ENCODE measurements at places on chromosomes 12 and 14. TPM values are rescaled to one million over a fixed set of nuclear protein-coding genes. Genes with fewer than 3 reads are reported as not detected.

GRCh38 chr12:125287155-125287847 lies 222.1 kb downstream of the AACS start:
- no peak for DNase-seq

DNA sequence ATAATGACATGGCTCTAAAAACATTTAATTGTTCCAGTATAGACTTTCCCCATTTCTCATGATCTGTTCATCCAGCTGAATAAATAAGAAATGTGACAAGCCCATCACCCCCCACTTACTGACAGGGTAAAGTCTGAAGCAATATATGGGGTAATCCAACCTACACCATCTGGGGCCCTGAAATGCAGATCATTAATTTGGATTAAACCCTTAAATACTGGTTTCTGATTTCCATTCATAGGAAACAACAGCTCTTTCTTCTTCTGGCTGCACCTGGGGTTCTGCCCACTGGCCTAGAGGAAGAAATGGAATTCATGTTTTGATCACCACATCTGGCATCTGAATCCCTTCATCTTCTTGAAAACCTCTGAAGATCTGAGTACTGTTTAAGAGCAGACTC lies 39.3 kb upstream of the ACSM4 start:
- DNase-seq: no peak

DNA sequence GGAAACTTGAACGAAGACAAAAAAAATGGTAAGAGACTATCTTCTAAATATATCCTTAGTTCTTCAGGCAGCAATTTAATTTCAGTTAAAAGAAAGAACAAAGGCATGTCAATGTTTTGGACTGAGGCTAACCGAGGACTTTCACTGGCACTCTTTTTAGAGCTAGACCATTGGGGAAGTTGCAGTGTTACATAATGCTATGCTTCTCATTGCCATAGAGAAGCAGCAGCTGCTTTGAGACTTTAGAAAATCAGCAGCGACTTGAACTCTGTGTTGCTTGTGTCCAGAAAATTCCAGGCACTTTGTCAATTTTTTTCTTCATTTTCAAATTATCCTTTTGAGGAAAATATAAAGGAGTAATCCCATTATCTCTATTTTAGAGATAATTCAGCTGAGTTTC lies 964.2 kb downstream of the NRXN3 start:
- no peak for DNase-seq

ASB2 gene
- total RNA-seq: 0.17 TPM

DNA sequence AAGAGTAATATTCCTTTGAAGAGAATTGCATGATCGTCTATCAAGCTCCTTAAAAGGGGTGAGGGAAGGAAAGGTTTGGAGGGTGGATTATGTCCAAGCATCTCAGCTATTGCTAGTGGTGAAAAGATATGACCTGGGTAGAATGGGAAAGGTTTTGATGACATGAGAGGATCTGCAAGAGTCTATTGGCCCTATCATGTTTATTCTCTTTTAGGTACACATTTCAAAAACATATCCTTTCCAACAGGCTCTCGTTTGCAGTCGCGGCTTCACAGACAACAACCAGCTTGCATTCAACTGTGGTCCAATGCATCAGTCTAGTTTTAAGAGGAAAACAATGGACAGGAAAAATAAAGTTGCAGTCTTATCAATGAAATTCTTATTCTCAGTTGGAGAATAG lies 17.1 kb downstream of the FOXG1 start:
- DNase-seq: no peak

- DNase-seq: peak; percentile 79
Observed at GRCh38 chr12:873954-874353, 75.5 kb downstream of the RAD52 start.

- DNase-seq: peak; percentile 49
Observed at GRCh38 chr12:68910128-68910527, 22.8 kb downstream of the CPM start.

GRCh38 chr14:72965249-72965648 lies 39.0 kb downstream of the DCAF4 start:
- DNase-seq: peak; percentile 63

EXOC3L4 gene
- total RNA-seq: not detected
